Brain (organoid and tissue), 16 donors: ENCODE measurements at places on chromosomes 12 and 14.

DNA sequence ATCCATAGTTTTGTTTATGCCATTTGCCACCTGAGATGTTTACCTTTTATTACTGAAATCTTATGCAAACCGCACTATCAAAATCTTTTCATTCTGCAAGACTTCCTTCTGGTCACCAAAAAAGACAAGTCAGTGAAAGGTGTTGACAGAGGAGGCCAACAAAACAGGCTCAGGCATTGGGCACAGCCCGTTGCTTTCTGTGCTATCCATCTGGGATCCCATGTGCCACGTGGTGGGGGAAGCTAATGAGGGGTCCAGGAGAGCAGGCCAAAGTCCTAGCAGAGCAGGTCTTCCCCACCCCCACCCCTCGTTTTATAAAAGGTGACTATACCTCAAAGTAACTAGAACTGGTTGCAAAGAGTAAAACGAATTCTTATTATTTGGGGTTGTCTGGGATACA is 1.2 kb downstream of the ALDH1L2 start:
- DNase-seq, result peak; percentile 5

DNA sequence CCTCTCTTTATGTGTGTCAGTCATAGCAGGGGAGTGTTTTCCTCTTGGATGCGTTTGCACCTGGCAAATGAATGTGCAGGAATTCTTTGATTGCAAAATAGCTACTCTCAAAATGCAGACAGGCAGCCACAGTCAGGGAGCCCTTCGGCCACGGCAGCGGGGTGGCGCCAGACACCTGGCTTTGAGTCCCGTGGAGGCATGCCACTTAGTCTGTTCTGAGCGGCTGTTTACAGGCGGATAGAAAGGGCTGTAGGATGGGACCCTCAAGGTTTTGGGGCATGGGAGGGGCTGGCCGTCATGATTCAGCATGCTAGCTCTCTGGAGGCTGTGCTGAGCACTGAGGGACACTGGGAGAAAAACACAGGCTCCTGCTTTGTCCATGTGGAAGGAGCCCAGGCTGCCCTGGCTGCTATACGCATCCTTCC is 117.1 kb downstream of the SLC25A47 start:
- DNase-seq, result peak; percentile 89

GRCh38 chr14:24892497-24893051 is 157.4 kb downstream of the STXBP6 start:
- no peak for DNase-seq

DNA sequence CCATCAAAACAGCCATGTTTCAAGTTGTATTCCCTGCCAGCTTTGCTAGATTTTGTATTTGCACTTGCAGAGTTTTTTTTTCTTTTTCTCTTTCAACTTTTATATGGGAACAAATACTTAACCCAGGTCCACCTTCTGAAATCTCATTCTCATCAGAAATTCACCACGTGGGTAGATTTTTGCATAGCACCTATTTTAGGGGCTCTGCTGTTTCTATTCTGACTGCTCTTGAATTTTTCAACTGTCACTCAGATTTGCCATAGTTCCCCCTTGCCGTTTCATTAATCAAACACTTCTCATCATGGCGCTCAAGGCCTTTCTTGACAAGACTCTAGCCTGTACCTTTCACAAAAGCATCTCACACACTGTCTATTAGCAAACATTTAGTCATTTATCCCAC is 767.2 kb downstream of the VRK1 start:
- DNase-seq, result no peak
